OCI-LY7 (cell line): ENCODE measurements at places on chromosomes 7 and 10. TPM values are rescaled to one million over a fixed set of nuclear protein-coding genes. Genes with fewer than 3 reads are reported as not detected.

- no peak for DNase-seq
Measured at GRCh38 chr7:127059475-127059874, 193.3 kb downstream of the GRM8 start.

DNA sequence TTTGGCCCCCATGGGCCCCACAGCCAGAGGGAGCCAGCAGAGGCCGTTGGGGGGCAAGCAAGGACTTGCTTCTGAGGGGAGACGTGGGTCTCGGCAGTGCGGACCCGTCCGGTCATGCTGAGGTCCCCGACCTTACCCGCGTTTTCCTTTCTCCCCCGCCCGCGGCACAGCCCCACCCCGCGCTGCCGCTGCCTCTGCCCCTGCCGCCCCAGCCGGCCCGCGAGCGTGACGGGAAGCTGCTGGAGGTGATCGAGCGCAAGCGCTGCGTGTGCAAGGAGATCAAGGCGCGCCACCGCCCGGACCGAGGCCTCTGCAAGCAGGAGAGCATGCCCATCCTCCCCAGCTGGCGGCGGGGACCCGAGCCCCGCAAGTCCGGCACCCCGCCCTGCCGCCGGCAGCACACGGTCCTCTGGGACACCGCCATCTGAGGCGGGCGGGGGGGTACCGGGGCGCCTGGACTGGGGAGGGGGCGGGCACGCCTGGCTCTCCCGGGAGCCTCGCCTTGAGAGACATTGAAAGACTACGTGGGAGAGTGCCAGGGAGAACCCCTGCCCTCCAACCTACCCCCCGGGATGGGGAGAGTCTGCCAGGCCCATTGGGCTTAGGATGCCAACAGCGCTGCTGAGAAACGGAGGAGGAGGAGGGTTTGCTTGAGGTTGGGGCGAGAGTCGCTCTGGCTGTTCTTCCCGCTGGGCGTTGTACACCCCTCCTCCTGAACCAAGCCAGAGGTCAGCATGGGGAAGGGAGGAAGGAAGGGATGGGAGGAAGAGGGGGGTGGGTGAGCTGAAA is 9.9 kb downstream of the NYAP1 start:
- DNase-seq, result peak; percentile 49

DNA sequence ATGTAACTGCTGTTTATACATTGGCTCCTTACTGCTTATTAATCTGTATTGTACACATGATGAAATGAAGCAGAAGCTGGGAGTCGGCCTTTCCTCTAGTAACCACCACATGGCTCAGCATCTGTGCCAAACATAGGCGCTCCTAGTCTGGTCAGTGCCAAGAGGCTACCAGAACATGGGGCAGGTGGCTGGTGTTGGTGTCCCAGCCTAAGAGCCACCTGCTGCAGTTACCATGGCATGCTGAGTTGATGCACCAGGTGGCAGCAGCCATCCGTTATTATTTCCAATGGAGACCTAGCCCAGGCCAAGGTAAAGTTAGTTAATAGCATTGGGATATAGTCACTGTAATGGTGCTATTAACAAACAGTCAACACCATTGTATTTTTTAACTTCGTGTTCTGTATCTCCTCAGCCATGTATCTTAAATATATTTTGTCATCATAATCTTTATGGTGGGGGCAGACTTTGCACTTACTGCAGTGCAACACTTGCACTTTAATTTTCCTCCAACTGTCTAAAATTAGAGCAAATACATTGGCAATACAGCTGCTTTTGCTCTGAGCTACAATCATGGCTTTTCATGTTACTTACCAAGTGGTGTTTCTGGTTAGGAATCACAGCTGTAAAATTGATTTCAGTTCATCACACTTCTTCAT is 33.1 kb downstream of the HBP1 start:
- DNase-seq, result peak; percentile 61

DNA sequence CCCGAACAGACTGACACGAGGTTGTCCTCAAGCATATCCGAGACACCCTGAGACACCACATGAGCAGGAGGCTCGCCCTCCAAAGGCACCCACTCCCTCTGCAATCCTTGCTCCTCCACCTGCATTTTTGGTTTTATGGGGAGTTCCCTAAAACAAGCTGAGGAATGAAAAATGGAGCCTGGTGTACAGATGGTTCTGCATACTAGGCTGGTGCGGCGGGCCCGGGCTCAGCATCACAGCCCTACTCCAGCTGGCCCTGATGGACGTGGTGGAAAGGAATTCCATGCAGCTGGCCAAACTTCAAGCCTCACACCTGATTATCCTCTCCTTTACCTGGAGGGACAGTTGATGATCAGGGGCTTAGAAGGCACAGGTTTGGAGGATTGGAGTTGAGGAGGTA is 30.3 kb upstream of the JAKMIP3 start:
- DNase-seq, result no peak

- DNase-seq, result no peak
Measured at GRCh38 chr10:18230794-18231193, 90.6 kb downstream of the CACNB2 start.

- peak; percentile 33 for DNase-seq
Measured at GRCh38 chr7:127652333-127653248, 597 bp downstream of the SND1 start.

The USP6NL gene
- 59.7 and 62.0 TPM in 2 replicates for total RNA-seq

The DRGX gene
- not detected in 2 replicates for total RNA-seq

The IL6 gene
- total RNA-seq, result not detected in 2 replicates

The EZH2 gene
- total RNA-seq, result 72.2 and 73.3 TPM in 2 replicates

The GDF10 gene
- not detected in 2 replicates for total RNA-seq
